ENCODE measurements at places on chromosomes 12 and 14.

GRCh38 chr12:108327621-108328344 lies 11.3 kb downstream of the CMKLR1 start:
- DNase-seq, result no peak

DNA sequence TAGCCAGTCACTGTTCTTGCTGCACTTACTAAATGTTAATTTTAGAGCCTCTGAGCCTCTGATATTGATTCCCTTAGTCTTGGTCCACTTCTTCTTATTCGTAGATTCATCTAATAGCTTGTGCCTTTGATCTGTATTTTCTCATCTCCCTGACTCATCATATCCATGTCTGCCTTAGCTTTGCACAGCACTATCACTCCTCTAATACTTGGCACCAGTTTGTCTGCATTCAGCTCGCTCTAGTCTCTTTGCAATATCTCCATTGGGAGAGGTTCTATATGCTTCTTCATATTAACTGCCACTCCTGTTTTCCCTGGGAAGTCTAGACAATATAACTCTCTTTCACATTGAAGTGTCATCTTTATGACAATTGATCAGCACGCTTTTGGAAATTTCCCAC lies 68.5 kb upstream of the CSRP2 start:
- DNase-seq, result no peak

DNA sequence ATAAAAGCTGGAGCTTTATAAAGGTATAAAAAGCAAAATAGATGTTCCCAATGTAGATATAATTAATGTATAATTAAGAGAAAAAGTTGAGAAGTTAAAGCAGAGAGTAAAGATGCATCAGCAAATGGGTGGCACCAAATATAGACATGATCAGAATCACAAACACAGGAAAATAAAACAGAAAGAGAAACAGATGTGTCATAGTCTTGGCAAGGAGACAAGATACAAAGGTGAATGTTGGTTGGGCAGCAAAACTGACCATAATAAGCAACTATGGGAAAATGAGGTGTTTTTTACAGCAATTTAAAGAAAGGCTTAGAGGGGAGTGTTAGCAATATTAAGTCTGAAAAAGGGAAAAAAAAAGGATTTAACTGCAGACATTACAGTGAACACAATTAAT lies 135.4 kb upstream of the CLEC14A start:
- DNase-seq, result no peak

GRCh38 chr12:95815632-95816212 lies 25.2 kb upstream of the NTN4 start:
- no peak for DNase-seq

- DNase-seq, result no peak
These were observed 43.4 kb downstream of the SLC6A12 start for GRCh38 chr12:170371-171225.

GRCh38 chr14:100399052-100399849 lies 76.1 kb downstream of the SLC25A47 start:
- no peak for DNase-seq

All from mucosa of gallbladder (tissue), 1 donor.